Osteoblast (primary cell): ENCODE measurements at places on chromosomes 11 and 22.

DNA sequence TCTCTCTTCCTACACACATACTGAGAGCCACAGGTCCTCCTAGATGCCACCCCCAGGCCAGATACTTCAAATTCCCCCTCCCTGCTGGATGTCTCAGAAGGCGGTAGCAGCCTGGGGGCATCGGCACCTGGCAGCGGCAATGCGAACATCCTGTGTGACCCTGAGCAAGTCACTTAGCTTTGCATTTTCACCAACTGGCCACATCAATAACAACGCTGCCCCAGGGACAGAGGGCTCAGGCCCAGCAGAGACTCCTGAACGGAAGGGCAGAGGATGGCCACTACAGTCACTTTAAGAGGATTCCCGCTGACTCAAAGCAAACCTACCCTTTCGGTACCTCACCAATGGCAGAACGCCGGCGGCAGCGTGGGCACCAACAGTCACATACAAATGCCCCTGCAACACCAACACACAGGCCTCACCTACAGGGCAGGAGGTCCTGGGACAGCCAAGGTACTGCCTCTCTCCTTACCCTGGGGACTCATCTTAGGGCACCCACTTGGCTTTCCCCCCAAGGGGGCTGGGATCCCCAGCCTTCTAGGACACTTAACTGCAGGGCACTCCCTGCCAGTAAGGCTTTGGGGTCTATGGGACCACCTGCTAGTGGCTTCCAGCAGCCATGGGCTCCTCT lies 1.6 kb downstream of the LMO1 start:
- DNase-seq, result peak; percentile 73

GRCh38 chr11:111557425-111558111 lies 17.0 kb downstream of the LAYN start:
- no peak for DNase-seq

- DNase-seq, result no peak
These were observed 97.9 kb downstream of the CWF19L2 start for GRCh38 chr11:107359701-107360100.

- no peak for DNase-seq
These were observed 164.9 kb downstream of the MIAT start for GRCh38 chr22:26822313-26822712.

DNA sequence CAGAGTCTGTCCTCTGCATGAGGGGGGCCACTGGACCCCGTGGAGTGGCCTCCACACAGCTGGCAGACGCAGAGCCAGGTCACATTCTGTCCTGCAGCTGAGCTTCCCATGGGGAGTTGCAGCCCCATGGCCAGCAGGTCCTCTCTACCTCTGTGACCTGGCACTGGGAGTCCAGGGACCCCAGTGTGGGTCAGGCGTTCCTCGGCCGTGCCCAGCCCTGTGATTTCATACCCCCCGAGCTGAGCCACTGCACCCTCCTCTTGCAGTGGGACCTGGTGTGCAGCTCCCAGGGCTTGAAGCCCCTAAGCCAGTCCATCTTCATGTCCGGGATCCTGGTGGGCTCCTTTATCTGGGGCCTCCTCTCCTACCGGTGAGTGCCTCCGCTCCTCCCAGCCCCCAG lies 32.2 kb upstream of the SLC22A12 start:
- DNase-seq, result peak; percentile 30

DNA sequence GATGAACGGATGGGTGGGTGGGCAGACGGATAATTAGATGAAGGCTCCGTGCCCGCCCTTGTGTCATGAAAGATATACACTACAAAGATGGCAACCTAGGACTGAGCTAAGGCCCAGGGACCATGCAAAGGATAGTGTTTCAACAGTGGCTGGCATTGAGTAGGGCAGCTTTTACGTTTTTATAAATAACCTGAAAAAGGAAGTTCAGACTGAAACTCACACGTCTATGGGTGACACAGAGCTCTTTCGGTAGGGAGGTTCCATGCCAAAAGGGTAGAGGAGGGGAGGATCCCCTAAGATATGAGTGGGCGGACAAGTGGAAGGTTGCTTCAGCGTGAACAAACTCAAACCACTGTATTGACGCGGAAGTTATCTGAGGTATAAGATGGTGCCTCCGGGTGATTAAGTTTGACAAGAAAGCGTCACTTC lies 90.5 kb downstream of the UBASH3B start:
- DNase-seq, result peak; percentile 52

DNA sequence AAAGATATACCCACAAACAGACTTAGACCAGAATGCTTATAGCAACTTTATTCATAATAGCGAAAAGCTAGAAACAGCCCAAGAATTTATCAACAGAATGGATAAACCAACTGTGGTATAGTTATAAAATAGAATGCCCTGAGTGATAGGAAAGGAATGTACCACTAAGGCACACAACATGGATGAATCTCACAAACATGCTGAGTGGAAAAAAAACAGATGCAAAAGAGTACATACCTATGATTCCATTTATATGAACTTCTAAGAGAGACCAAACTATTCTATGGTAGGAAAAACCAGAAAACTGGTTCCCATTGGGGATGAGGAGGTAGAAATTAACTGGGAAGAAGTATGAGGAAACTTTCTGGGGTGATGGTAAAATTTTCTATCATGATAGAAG lies 40.4 kb upstream of the GRIK4 start:
- peak; percentile 64 for DNase-seq

- peak; percentile 13 for DNase-seq
These were observed 274.4 kb downstream of the C11orf87 start for GRCh38 chr11:109696191-109696897.

- DNase-seq, result peak; percentile 10
These were observed 34.4 kb downstream of the CCDC34 start for GRCh38 chr11:27328614-27329013.

DNA sequence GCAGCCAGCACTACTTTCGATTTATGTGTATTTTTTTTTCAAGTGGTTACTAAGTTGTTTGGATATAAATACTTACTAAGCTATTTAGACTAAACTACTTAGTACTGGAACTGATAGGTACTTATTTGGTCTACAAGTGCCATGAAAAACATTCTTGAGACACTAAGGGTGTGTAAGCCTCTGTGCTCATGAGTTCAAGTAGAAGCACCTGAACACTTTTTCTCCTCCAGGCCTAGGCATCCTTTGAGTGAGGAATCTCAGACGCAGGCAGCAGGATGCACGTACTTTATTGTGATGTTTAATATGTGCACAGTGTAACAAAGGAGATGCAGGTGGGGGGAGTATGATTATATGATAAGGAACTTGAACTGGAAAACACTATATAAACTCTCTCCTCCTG lies 7.8 kb downstream of the TESMIN start:
- no peak for DNase-seq

GRCh38 chr11:2113776-2114175 lies 25.4 kb downstream of the IGF2 start:
- DNase-seq, result no peak

DNA sequence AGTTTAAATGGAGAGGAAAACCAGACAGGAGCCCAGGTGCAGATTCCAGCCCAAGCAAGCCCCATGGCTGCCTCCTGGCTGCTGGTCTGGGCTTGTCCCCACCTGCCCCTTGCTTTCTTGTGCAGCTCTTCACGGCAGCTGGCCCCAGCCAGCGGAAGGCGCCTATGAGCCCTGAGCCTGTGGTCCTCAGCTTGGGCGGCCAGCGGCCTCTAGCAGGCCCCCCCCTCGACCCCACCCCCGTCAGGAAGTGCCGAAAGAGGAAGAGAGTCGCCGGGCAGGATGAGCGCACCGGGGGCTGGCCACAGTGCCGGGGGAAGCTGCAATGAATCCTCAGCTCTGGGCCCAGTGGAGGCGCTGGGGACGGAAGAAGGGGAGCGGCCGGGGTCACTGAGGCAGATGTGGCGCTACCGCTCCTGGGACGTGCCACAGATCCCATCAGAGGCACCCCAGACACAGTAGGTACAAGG lies 2.1 kb upstream of the DGKZ start:
- peak; percentile 34 for DNase-seq

DNA sequence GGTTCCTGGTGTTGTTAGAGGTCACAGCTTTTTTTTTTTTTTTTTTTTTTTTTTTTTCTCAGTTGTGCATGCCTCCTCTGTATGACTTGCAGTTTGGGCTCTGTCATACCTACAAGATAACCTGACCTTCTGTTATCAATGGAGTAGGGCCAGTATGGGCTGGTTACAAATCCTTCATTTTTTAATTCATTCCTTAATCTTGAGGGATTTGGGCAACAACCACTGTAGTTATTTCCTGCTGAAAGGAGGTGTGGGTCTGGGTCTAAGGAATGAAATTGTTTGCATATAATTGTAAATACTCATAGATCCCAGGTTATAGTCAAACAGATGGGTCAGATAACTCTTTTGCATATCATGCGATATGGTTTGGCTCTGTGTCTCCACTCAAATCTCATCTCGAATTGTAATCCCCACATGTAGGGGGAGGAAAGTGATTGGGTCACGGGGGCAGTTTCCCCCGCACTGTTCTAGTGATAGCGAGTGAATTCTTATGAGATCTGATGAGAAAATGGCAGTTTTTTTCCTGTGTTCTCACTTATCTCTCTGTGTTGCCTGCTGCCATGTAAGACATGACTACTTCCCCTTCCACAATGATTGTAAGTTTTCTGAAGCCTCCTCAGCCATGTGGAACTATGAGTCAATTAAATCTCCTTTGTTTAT lies 14.1 kb upstream of the GLYAT start:
- DNase-seq, result no peak

- DNase-seq, result peak; percentile 88
These were observed 3.2 kb downstream of the LINC01488 start for GRCh38 chr11:69484427-69485259.

- DNase-seq, result no peak
These were observed 68.5 kb downstream of the SPATA19 start for GRCh38 chr11:133776671-133777367.

GRCh38 chr22:25237503-25237902 lies 18.1 kb downstream of the CRYBB2 start:
- DNase-seq, result peak; percentile 45

- DNase-seq, result no peak
These were observed 138.1 kb upstream of the SORL1-AS1 start for GRCh38 chr11:121590772-121591404.

- DNase-seq, result peak; percentile 81
These were observed 10.0 kb upstream of the NFRKB start for GRCh38 chr11:129905402-129905801.

- peak; percentile 83 for DNase-seq
These were observed 12.3 kb downstream of the TANGO2 start for GRCh38 chr22:20033045-20033706.

DNA sequence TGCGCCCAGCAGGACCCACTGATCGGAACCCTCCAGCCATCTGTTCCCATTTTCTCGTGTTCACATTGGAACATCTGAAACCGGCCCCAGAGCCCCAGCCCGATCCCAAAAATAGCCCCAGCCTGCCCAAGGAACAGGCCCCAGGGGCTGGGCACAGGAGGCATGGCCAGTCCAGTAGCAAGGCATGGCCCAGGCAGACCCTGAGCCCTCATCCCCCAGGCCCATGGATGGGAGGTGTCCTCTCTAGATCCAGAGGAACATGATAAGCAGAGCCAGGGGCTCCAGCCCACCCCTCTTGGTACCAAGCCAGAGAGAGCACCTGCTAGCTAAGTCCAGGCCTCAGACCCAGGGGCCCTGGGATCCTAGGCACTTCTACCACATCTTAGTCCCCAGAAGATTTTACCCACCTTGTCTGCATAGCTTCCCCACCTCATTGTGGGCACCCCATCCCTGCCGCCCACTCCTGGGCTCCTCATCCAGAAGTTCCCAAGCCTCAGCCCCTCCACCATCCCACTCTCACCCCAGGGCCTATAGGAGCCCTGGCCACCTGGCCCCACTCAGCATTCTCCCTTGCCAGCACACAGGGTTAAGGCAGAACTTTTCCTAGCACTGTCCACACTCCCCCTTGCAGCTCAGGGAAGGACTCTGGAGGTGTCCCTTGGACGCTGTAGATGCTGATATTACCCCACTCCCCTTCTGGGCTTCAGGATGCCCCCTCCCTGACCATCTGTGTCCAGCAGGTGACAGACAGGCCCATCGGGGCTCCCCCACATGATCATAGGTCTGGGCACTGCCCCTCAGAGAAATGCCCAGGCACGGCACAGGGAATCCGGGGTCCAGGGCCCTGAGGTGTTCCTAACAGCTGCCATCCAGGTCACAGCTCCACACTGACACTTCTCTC lies 9.5 kb downstream of the BCL9L start:
- DNase-seq, result peak; percentile 75

- DNase-seq, result no peak
These were observed 1.3 kb downstream of the RNF169 start for GRCh38 chr11:74749965-74750296.

- no peak for DNase-seq
These were observed 8.2 kb upstream of the ENDOD1 start for GRCh38 chr11:95081412-95081811.

- DNase-seq, result peak; percentile 70
These were observed 6.0 kb upstream of the OR5B21 start for GRCh38 chr11:58513747-58514367.

GRCh38 chr22:45069925-45070324 lies 60.1 kb upstream of the PHF21B start:
- DNase-seq, result peak; percentile 13

DNA sequence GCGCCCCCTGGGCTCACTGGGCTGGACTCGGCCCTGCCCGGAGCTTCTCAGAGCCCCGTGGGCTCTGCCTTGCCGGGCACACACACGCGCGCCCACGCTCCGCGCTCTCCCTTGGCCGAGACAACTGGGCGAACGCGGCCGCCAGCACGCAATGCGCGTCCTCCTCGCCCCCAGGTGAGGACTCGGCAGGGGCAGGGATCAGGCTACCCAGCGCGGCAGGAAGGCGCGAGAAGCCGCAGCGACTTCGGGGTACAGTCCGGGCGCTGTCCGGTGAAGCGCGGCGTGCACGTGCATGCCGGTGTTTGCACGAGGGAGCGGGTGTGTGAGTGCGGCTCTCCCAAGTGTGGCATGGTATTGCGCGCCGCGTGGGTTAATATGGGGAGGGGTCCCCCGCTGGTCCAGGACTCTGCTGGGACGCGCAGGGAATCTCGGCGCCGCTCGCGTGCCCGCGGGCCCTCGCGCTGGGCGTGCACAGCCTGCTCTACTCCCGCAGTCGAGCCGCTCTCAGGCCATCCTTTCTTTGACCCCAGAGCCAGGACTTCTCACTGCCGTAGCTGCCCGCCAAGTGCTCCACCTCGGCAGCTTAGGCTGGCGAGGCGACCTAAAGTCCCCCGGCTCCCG lies 5.4 kb downstream of the WNT7B start:
- peak; percentile 89 for DNase-seq

DNA sequence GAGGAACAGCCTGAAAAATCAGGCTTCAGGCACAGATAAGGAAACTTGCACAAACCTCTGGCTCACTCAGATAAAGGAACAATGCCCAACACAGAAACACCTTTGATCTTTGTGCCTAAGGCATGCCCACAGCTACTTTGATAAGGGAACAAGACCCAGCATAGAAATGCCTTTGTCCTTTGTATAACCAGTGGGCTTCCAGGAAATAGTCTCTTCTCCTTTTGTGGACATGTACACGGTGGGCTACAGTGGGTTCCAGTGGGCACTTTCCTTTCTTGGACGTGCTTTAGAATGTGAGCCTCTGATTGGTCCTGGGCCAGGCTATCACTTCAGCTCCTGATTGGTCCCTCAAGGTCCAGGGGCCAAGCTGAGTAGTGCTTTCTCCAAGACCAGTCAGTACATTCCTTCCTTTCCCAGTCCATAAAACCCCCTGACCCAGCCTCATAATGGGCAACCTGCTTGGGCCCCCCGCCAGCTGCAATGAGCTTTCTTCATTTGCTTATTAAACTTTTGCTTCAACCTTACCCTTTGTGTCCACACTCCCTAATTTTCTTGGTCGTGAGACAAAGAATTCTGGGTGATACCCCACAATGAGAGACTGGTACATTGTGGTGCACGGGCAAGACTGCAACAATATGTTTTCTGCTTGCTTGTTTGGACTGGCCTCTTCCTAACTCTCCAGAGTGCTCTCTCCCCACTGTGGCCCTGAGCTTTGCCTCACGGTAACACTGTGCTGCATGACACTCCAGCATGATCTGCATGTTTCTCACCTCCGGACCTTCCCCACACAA lies 1.7 kb upstream of the CABIN1 start:
- no peak for DNase-seq
